Ovary (tissue), 10 donors: ENCODE measurements at places on chromosomes 1 and 21. TPM values are rescaled to one million over a fixed set of nuclear protein-coding genes. Genes with fewer than 3 reads are reported as not detected.

The MX1 gene
- total RNA-seq, result 44.4 TPM

The FASLG gene
- not detected for total RNA-seq

The S100A2 gene
- total RNA-seq, result 0.61 TPM

The RHOU gene
- 53.8 TPM for total RNA-seq

The LCE3E gene
- total RNA-seq, result not detected

GRCh38 chr1:218917656-218918055, 256.0 kb upstream of the LYPLAL1 start:
- no peak overlapping the region for H3K4me3 ChIP-seq
- no peaks in the 10 kb centered on the region for H3K27me3 ChIP-seq
- H3K36me3 ChIP-seq, result no peaks in the 10 kb centered on the region
- no peak overlapping the region for H3K27ac ChIP-seq
- no peak for DNase-seq

GRCh38 chr21:44926331-44927101, 5.8 kb upstream of the ITGB2 start:
- H3K36me3 ChIP-seq, result no peaks in the 10 kb centered on the region
- H3K4me3 ChIP-seq, result no peak overlapping the region
- H3K27me3 ChIP-seq, result peaks cover under 1% of the 10 kb centered on the region
- DNase-seq, result no peak
- H3K27ac ChIP-seq, result no peak overlapping the region
- H3K4me1 ChIP-seq, result no peaks in the 10 kb centered on the region

GRCh38 chr1:229136822-229137221, 134.1 kb upstream of the RAB4A start:
- no peak for DNase-seq
- no peaks in the 10 kb centered on the region for H3K4me1 ChIP-seq
- H3K27ac ChIP-seq, result no peak overlapping the region

DNA sequence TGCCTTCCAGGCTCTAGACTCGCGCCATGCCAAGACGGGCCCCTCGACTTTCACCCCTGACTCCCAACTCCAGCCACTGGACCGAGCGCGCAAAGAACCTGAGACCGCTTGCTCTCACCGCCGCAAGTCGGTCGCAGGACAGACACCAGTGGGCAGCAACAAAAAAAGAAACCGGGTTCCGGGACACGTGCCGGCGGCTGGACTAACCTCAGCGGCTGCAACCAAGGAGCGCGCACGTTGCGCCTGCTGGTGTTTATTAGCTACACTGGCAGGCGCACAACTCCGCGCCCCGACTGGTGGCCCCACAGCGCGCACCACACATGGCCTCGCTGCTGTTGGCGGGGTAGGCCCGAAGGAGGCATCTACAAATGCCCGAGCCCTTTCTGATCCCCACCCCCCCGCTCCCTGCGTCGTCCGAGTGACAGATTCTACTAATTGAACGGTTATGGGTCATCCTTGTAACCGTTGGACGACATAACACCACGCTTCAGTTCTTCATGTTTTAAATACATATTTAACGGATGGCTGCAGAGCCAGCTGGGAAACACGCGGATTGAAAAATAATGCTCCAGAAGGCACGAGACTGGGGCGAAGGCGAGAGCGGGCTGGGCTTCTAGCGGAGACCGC, 2.0 kb upstream of the OLIG2 start:
- H3K4me1 ChIP-seq, result peaks cover 2% of the 10 kb centered on the region
- no peak for DNase-seq
- no peaks in the 10 kb centered on the region for H3K36me3 ChIP-seq
- peaks cover 2% of the 10 kb centered on the region for H3K27me3 ChIP-seq
- no peak overlapping the region for H3K4me3 ChIP-seq

GRCh38 chr1:10429868-10430215, 391 bp upstream of the CENPS start:
- H3K4me3 ChIP-seq, result peak overlapping the region; percentile 78
- H3K27ac ChIP-seq, result no peak overlapping the region
- no peaks in the 10 kb centered on the region for H3K36me3 ChIP-seq
- DNase-seq, result no peak

- no peaks in the 10 kb centered on the region for H3K27me3 ChIP-seq
- H3K4me3 ChIP-seq, result no peak overlapping the region
- peak; percentile 59 for DNase-seq
- peaks cover 34% of the 10 kb centered on the region for H3K4me1 ChIP-seq
- peak overlapping the region; percentile 42 for H3K27ac ChIP-seq
Observed at GRCh38 chr1:1782399-1783221, 4.3 kb upstream of the NADK start.

DNA sequence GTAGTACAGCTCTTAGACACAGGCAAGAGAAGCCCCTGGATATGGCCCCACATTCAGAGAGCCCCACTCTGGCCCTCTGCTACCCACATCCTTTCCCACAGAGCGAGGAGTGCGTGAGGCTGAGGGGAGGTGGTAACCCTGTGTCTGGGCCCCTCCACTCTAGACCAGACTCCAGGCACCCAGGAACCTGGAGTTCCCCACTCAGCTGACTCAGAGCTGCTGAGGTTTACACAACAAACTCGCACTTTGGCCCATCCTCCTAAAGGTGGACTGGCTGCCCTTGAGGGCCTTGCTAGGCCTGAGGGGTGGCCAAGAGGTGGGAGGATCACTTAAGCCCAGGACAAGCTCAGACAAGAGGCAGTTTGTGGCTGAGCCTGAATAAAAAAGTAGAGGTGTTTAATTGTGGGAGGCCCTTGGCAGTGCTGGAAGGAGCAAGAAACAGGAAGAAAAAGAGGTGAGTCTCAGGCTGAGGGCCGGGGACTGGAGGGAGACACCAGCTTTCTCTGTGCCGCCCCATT, 10.7 kb downstream of the MR1 start:
- no peak for DNase-seq
- no peaks in the 10 kb centered on the region for H3K27me3 ChIP-seq
- H3K36me3 ChIP-seq, result no peaks in the 10 kb centered on the region
- no peak overlapping the region for H3K4me3 ChIP-seq
- H3K4me1 ChIP-seq, result peaks cover 2% of the 10 kb centered on the region
- no peak overlapping the region for H3K27ac ChIP-seq

DNA sequence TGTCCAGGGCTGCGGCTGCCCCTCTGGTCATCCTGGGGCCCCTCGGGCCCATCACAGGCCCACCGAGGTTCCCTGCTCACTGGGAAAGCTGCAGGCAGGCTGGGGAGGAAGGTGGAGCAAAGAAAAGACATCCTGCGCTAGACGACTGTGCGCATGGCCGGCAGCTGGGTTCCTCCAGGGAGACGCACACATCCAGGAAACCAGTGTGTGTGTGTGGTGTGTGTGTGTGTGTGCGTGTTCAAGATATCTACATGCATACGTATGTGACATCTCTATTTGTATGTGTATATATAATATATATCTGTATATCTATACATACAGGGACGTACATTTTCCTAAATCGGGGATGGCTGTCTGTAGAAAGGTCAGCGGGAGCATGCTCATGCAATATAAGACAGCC, 63.7 kb downstream of the ACOT7 start:
- H3K36me3 ChIP-seq, result no peaks in the 10 kb centered on the region
- H3K4me1 ChIP-seq, result peaks cover 18% of the 10 kb centered on the region
- H3K27me3 ChIP-seq, result no peaks in the 10 kb centered on the region
- no peak overlapping the region for H3K27ac ChIP-seq
- no peak overlapping the region for H3K4me3 ChIP-seq

GRCh38 chr1:233723387-233723786, 109.5 kb downstream of the KCNK1 start:
- H3K4me3 ChIP-seq, result no peak overlapping the region
- H3K36me3 ChIP-seq, result no peaks in the 10 kb centered on the region
- no peak for DNase-seq
- H3K27me3 ChIP-seq, result no peaks in the 10 kb centered on the region
- H3K4me1 ChIP-seq, result no peaks in the 10 kb centered on the region

DNA sequence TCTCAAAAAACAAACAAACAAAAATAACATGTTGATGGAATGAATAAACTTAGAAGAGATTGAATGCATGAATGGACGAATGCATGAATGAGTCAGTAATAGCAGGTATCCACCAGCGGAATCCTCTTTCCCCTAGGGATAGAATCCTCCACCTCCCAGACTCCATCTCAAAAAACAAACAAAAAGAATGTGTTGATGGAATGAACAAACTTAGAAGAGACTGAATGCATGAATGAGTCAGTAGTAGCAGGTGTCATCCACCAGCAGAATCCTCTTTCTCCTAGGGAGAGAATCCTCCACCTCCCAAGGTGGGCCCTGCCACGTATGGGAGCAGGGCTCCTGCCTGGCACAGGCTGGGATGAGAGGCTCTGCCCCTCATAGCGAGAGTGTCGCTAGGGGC, 26.8 kb upstream of the RNF19B start:
- no peak overlapping the region for H3K27ac ChIP-seq
- H3K27me3 ChIP-seq, result no peaks in the 10 kb centered on the region
- no peak overlapping the region for H3K4me3 ChIP-seq
- no peaks in the 10 kb centered on the region for H3K36me3 ChIP-seq
- H3K4me1 ChIP-seq, result peaks cover 10% of the 10 kb centered on the region

DNA sequence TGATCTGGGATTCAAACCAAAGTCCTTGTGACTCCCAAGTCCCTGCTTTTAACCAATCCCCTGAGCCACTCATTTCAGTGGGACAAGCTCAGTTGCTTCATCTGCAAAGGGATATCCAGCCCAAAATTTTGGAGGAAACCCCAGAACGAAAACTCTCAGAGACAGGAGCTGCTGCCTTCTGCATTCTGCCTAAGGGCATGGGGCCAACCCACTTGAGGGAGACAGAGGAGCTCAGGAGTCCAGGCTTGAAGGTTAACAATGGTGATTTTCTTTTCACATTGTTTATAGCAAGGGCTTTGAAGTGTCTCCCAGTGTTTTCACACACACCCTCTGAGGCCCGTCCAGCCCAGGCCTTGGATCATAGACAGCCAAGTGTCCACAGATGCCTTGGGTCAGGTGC, 148.1 kb upstream of the CTTNBP2NL start:
- H3K4me3 ChIP-seq, result no peak overlapping the region
- no peaks in the 10 kb centered on the region for H3K4me1 ChIP-seq
- H3K27me3 ChIP-seq, result no peaks in the 10 kb centered on the region
- H3K36me3 ChIP-seq, result no peaks in the 10 kb centered on the region

- H3K27me3 ChIP-seq, result no peaks in the 10 kb centered on the region
- no peak for DNase-seq
- no peak overlapping the region for H3K27ac ChIP-seq
- H3K4me3 ChIP-seq, result no peak overlapping the region
Observed at GRCh38 chr1:28889357-28889756, 25.0 kb upstream of the EPB41 start.

DNA sequence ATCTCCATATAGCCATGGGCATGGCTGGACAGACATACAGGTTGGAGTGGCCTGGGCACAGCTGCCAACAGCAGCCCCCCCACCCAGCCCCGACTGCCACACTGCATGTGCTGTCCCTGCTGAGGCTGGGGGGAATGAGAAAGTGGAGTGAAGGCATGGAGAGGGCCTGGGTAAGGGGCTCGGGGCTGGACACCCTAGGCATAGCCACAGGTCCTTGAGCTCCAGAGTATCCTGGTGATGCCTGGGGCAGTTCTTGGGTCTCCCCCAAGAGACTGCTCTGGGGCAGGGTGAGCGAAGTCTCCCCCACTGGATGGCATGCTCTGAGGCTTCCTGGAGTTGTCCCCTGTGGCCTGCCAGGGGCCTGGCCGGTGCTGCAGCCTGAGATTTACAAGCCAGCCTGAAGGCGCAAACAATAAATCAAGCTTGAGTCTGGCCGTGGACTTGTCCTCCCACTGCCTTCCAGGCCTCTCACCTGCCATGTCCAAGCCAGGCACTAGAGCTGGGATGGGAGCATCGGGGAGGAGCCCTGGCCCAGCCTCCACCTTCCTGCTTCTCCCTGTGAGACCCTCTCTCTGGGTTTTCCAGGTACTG, 53.6 kb downstream of the FOXO6 start:
- H3K4me3 ChIP-seq, result no peak overlapping the region
- no peaks in the 10 kb centered on the region for H3K27me3 ChIP-seq
- no peaks in the 10 kb centered on the region for H3K36me3 ChIP-seq
- no peaks in the 10 kb centered on the region for H3K4me1 ChIP-seq
- H3K27ac ChIP-seq, result no peak overlapping the region

DNA sequence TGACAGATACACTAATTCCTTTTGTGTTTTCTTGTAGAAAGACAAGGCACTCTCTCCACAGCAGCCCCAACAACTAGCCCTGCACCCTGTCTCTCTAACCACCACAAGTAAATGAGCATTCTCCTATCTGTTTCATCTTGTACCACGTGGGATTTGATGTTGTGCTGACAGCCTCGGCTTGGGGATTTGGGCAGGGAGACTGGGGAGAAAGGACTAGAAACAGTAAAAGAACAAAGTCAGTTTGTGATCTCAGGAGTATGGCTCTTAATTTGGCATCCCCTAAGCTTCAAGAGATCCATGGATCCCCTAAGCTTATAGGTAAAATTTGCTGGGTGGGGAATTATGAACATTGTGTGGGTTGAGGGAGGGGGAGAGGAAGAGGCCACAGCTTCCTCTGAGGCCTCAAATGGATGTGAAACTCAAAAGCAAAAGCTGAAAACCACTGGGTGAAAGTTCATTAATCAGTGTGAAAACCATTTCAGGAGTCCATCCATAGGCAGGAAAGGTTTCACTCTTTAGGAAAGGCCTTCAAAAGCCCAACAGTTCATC, 3.1 kb downstream of the C1orf162 start:
- H3K27ac ChIP-seq, result no peak overlapping the region
- no peak for DNase-seq
- H3K27me3 ChIP-seq, result no peaks in the 10 kb centered on the region
- no peaks in the 10 kb centered on the region for H3K36me3 ChIP-seq
- peaks cover 4% of the 10 kb centered on the region for H3K4me1 ChIP-seq

DNA sequence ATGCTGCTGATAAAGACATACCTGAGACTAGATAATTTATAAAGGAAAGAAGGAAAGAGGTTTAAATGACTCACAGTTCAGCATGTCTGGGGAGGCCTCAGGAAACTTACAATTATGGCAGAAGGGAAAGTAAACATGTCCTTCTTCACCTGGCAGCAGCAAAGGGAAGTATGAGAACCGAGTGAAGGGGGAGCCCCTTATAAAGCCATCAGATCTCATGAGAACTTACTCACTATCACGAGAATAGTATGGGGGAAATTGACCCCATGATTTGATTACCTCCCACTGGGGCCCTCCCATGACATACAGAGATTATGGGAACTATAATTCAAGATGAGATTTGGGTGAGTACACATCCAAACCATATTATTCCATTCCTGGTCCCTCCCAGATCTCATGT, 154.4 kb downstream of the FASLG start:
- H3K27me3 ChIP-seq, result no peaks in the 10 kb centered on the region
- H3K27ac ChIP-seq, result no peak overlapping the region
- DNase-seq, result no peak
- no peaks in the 10 kb centered on the region for H3K4me1 ChIP-seq
- no peaks in the 10 kb centered on the region for H3K36me3 ChIP-seq
- H3K4me3 ChIP-seq, result no peak overlapping the region

DNA sequence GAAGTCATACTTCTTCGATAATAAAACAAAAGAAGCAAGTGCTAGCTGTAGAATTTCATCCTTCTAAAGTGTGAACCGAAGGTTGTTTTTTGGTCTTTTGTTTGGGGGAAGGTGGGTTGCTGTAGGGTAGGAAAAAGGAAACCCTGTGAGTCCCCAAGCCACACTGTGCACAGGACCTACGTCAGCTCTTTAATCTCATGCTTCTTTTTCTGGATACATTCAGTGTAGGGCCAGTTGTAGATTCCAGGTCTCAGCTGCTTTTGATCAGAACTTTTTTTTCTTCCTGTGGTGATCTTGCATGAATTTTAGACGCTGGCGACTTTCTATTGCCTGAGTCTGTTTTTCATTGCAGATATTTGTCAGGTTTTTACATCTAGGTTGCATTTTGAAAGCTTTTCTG, 40.2 kb downstream of the BCL9 start:
- no peaks in the 10 kb centered on the region for H3K4me1 ChIP-seq
- no peak overlapping the region for H3K4me3 ChIP-seq
- DNase-seq, result no peak
- H3K36me3 ChIP-seq, result no peaks in the 10 kb centered on the region
- no peaks in the 10 kb centered on the region for H3K27me3 ChIP-seq
